Central memory CD8-positive, alpha-beta T cell (primary cell): ENCODE measurements at places on chromosomes 1 and 21.

GRCh38 chr1:32501865-32502264 lies 37.0 kb downstream of the ZBTB8B start:
- H3K4me3 ChIP-seq = peak overlapping the region; percentile 74
- H3K4me1 ChIP-seq = no peaks in the 10 kb centered on the region
- no peak for DNase-seq
- H3K27ac ChIP-seq = no peak overlapping the region

GRCh38 chr21:38908537-38908936 lies 102.8 kb downstream of the ETS2 start:
- no peak for DNase-seq
- H3K4me1 ChIP-seq = no peaks in the 10 kb centered on the region
- no peak overlapping the region for H3K27ac ChIP-seq
- no peaks in the 10 kb centered on the region for H3K36me3 ChIP-seq

DNA sequence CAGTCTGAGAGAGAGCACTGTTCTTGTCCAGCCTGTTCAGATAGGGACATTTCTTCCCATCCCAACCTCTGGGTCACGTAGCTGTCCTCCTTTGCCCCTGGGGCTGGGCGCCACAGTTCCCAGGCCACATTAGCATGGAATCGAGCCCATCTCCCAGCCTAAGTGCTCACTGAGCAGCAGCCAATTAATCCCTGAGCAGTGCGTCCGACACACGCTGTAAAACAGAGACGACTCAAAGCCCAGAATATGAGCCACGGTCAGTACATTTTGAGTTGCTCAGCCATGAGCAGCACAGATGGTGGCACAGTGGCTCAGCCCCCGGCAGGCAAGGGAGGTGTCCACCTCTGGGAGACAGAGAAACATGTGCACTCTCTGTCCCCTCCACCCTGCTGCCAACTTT lies 267.4 kb downstream of the NPHP4 start:
- DNase-seq = no peak
- H3K4me1 ChIP-seq = no peaks in the 10 kb centered on the region
- no peak overlapping the region for H3K4me3 ChIP-seq
- H3K27ac ChIP-seq = no peak overlapping the region
- H3K27me3 ChIP-seq = peaks cover 49% of the 10 kb centered on the region

DNA sequence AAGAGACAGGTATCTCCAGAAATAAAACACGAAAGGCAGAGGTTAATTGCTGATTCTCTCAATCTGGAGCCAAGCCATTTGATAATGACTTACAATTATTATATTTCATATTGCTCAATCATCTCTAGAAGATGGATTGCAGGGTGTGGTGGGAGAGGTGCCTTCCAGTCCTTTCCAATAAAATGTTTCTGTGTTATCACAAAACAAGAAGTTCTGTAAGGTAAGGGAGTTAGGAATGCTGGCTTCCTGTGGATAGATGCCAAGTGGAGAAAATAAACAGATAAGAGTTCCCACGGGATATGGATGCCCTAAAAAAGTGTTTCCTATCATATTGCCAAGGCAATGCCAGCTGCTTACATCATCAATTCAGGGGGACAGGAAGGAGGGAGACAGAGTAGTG lies 7.2 kb upstream of the CCN1 start:
- peaks cover 77% of the 10 kb centered on the region for H3K27me3 ChIP-seq
- H3K4me3 ChIP-seq = no peak overlapping the region
- H3K27ac ChIP-seq = no peak overlapping the region
- DNase-seq = no peak
- no peaks in the 10 kb centered on the region for H3K36me3 ChIP-seq

DNA sequence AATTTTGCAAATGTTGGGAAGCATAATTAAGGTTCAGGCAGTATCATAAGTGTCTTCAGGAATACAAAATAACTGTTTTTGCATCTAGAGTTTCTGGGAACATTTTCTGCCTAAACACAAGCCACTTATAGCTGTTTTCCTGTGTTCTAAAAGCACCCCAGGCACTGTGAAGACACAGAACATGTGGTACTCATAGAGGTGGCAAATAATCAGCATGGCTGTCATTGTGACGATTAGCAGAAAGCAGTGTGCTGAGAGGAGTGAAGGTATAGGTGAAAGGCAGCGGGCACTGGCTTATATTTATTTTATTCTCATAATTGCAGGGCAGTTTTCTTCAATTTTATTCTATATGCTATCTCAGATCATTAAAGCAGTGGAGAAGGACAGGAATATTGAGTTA lies 119.6 kb downstream of the LRRC53 start:
- H3K4me1 ChIP-seq = no peaks in the 10 kb centered on the region
- H3K36me3 ChIP-seq = no peaks in the 10 kb centered on the region
- DNase-seq = no peak
- no peak overlapping the region for H3K27ac ChIP-seq
- H3K27me3 ChIP-seq = no peaks in the 10 kb centered on the region
- no peak overlapping the region for H3K4me3 ChIP-seq
